ENCODE measurements at places on chromosomes 7 and 10.

- peak; percentile 38 for DNase-seq
Measured at GRCh38 chr7:135282561-135283254, 49.1 kb downstream of the STRA8 start.

GRCh38 chr7:108581655-108582491 lies 12.2 kb downstream of the DNAJB9 start:
- DNase-seq: no peak

DNA sequence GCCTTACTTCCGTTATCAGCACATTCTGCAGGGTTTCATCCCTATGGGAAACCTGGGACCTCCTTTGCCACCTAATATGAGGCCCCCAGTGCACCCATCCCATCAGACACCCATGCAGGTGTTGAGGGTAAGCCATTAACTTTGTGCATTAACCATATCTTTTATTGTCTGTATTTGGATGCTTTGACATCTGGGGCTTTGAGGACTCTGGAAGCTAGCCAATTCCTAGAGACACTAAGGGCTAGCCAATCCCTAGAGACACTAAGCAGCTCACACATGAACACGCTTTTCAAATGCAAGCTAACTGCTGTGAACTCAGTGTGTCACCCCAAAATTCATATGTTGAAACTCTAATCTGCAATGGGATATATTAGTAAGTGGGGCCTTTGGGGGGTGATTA lies 272.5 kb upstream of the COBL start:
- no peak for DNase-seq

- DNase-seq: no peak
Measured at GRCh38 chr7:26048663-26049062, 103.3 kb upstream of the NFE2L3 start.

DNA sequence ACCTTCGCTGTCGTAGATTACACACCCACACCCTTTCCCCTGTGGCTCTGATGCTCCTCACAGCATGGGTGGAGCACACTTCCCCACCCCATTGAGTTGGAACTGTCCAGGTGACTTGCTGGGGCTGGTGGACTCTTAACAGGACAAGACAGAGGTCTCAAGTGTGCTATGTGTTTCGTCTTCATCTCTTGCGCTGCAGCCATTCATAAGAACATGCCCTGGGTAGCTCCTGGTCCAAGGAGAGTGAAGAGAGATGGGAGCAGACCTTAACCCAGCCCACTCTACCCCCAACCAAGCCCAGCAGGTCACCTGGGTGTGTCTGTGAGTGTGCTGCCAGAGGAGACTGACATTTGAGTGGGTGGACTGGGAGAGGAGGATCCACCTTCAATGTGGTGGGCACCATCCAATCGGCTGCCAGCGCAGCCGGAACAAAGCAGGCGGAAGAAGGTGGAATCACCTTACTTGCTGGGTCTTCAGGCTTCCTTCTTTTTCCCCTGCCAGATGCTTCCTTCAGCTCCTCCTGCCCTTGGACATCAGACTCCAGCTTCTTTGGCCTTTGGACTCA lies 112.4 kb downstream of the HTR5A start:
- DNase-seq: no peak

DNA sequence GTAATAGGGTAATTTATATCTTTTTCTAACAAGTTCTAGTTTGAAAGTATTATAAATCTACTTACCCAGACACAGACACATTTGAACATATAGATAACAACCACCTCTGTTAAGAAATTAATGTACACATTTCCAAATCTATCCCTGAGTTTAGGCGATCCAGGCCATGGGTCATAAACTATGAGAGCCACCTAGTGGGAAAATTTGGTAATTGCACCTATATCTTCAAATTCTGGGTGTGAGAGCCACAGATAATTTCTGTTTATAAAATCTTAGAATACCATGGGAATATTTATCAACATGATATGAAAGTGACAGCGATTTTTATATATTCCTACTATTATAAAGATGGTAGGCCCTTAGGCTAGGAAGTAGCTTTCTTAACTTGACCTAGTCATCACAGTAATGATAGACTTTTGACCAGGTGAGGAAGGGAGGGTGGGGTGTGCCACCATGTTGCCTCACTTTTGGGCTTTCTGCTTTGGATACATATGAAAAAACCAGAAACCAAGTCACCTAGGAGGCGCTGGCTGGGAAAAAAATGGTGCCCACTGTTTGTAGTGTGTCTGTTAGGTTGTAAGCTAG lies 8.0 kb upstream of the EPHA1 start:
- DNase-seq: peak; percentile 47

GRCh38 chr7:33837356-33837851 lies 67.9 kb upstream of the BMPER start:
- no peak for DNase-seq

GRCh38 chr10:52499281-52499680 lies 185.2 kb downstream of the DKK1 start:
- no peak for DNase-seq

DNA sequence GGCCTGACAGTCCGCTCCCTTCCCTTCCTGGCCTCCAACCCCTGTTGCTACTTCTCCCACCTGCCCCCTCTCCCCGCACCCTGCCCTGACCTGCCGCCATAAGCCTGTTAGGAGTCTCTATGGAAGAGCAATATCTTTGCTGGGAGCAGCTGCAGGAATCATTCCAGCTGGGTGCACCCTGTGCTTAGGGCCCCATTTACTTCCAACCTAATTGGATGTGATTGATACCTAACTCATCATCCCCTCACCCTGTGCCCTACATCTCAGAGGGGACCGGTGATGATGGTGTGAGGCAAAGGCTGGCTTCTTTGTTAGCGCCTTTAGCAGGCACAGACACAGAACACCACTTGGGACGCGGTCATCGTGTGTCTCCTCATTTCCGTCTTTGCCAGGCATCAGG lies 80.0 kb upstream of the FAM180A start:
- DNase-seq: no peak

DNA sequence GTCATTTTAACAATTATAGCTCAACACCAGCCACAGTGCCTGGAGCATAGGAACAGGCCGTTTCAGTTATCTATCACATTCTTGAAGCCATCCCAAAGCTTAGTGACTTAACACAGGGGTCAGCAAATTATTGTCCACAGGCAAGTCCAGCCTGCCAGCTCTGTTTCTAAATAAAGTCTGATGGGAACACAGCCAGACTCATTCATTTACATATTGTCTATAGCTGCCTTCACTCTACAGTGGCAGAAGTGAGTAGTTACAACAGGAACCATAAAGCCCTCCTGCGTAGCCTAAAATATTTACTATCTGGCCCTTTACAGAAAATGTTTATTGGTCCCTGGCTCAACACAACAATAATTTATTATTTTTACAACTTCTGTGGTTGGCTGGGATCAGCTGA lies 407.5 kb upstream of the AUTS2 start:
- DNase-seq: no peak

DNA sequence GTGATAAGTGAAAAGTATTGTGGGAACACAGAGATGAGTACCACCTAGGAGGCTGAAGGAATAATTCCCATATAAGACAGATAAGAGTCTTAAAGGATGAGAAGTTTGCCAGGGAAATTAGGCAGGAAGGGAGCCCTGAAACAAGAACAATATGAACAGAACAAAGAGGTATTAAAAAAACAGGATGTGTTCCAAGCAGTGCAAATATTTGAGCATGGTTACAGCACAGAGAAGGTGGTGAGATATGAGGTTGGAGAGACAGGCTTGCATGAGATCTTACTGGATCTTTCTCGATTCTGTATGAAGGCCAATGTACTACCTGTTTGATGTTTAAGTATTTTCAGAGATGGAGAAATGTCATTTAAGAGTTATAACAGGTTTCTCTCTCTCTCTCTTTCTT lies 20.3 kb downstream of the TAC1 start:
- DNase-seq: no peak

DNA sequence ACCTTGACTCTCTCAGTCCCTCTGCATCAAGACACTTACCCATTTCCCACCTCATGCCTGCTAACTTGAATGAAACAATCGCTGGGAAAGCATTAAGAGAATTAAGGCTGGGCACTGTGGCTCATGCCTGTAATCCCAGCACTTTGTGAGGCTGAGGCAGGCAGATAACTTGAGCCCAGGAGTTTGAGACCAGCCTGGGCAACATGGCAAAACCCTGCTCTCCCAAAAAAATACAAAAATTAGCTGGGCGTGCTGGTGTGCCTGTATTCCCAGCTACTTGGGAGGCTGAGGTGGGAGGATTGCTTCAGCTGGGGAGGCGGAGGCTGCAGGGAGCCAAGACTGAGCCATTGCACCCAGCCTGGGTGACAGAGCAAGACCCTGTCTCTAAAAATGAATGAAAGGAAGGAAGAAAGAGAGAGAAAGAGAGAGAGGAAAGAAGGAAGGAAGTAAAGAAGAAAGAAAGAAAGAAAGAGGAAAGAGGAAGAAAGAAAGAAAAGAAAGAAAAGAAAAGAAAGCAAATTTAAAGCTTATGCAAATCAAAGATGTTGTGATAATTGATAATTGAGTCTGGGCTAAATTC lies 646 bp downstream of the SERPINE1 start:
- DNase-seq: no peak

DNA sequence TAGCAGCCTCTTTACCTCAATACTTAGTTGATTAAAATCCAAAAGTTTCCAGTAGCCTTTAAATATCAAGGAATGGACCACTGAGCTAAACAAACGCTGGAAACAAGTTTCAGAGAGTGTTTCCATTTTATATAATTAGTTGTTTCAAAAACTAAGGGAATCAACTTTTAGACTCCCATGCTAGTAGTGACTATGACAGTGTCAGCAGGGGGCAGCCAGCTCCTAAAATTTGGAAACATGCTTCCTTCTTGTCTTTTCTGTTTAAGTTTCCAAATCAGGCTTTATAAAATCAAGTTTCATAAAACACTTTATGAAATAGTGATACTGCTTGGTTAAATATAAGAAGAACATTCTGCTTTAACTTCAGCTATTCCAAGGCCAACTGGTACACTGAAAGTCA lies 138.2 kb upstream of the TMEM229A start:
- DNase-seq: no peak

- DNase-seq: no peak
Measured at GRCh38 chr10:5888351-5888750, 1.3 kb downstream of the ANKRD16 start.

- DNase-seq: no peak
Measured at GRCh38 chr10:3538291-3538655, 246.7 kb downstream of the KLF6 start.

DNA sequence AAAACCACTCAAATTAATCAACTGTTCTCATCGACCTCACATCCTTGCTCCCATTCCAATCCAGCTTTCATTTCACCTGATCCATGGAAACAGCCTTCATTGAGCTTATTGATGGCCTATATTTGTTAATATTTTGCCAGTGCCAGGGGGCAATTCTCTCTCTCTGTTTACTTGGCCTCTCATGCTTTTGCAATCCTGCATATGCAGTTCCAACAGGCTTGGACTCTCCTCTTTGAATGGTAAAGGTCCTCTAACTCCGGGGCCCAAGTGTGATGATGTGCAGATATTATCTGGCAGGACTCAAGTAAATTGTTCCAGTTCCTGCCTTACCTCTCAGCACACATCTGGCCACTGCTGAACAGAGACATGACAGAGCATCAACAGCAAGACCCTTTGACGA lies 67.3 kb downstream of the ZNF783 start:
- DNase-seq: no peak

GRCh38 chr10:71268247-71268691 lies 50.8 kb upstream of the SLC29A3 start:
- no peak for DNase-seq

DNA sequence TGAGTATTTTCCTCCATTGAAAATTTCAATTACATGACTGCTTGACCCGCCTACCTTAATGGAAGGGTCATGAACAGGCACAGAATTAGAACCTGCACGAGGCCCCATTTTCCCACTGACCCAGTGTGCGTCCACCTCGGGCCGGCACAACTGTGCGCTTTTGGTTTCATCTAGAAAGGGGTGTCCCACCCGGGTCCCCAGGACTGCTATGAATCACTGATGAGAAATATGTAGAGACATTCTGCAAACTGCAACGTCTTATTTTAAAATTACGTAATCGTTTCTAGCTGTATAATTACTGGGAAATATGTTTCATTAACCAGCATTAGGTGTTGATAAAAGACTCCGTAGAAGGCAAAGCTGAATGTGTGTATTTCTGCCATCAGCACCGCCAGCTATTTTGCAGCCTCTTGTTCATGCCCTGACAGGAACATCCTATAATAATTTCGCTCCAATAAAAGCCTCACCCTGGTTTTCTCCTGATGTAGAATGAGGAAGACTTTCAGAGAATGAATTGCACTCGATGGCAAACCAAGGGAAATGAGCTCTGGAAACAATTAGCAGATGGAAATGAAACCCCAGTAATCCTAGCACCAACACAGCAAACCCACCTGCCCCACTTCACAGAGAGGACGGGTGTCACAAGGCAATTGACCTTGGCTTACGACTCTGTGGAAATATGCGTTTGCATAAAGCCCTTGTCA lies 562.1 kb downstream of the DNAJB6 start:
- no peak for DNase-seq

DNA sequence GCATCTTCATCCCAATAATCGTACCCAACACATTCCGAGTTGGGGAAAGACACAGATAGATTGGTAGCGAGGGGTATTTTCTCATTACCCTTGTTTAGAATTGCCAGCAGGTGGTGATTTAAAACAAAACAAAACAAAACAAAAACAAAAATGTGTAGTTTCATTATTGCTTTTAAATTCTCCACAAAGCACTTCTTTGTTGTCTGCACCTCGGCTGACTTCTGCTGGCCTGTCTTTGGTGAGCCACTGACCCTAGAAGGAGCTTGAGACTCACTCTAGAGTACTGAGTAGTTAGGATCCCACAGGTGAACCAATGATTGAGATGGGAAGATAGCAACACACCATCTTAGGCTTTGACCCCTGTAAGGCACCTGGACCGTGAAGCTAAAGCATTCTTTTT lies 105.4 kb upstream of the BET1 start:
- no peak for DNase-seq

- no peak for DNase-seq
Measured at GRCh38 chr10:28939281-28940157, 262.2 kb downstream of the BAMBI start.

DNA sequence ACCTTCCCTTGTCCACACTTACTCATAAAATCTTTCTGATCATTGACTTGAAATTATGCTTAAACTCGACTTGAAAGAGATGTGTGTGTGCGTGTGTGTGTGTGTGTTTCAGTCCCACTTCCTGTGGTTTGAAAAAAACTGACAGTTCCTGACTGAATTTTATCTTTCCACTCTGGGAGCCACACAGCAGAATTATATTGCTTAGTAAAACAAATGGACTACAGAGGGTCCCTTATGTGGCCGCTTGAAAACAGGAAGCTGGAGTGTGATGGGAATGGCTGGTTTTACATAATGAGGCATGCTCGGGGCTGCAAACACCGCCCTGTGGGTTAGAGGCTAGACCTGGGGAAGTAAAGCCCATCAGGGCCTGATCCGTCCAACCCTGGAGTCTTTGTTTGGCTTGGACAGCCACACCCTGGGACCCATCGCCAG lies 54.8 kb downstream of the LYZL1 start:
- DNase-seq: no peak

- DNase-seq: no peak
Measured at GRCh38 chr7:150982351-150982750, 4.2 kb upstream of the KCNH2 start.

DNA sequence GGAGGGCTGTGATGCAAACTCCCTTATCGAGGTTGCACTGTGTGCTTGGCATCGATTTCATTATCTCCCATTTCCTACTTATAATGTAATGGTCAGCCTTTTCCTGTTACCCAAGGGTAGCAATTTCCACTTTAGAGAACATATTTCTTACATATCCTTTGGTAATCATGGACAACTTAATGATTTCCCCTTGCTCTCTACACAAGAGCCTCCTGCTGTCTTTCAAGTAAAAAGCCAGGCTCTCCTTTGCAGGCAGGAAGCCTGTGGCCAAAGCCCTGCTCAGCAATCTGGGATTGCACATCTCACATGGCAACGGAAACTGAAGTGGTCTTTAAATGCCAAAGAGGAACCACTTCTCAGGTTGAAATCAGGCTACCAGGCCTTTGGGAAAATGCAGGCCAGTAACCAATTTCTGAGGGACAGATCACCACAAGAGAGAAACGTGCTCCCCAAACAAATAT lies 86.7 kb upstream of the IKZF1 start:
- DNase-seq: no peak
